CD4-positive, alpha-beta T cell treated with Interleukin-21 for 1 hour (primary cell): ENCODE measurements at places on chromosomes 6 and 20.

DNA sequence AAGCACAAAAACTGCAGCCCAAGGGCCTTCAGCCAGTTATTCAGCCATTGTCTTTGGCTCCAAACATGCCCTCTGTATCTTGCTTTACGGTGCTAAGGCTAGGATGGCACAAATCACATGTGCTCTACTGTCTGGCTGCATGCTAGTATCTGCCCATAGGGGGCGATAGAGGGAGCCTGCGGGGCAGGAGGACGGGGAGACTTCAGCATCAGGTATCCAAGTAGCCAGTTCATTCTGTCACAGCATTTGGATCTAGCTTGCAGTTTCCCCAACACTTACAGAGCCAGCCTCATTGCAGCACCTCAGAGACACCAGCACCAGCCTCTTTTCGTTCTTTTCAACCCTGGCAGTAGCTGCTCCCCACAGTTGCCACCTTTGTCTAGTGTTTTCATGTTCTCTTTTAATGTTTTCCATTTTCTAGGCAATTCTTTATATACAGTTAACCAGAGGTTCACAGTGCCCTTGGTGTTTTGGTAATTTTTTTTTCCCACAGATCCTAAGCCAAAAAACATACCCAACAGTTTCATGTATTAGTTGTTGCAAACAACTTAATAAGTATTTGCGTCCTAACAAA is 705.9 kb downstream of the PTPRT start:
- no peak for DNase-seq

GRCh38 chr6:144478483-144478882 is 193.3 kb downstream of the UTRN start:
- DNase-seq = no peak

DNA sequence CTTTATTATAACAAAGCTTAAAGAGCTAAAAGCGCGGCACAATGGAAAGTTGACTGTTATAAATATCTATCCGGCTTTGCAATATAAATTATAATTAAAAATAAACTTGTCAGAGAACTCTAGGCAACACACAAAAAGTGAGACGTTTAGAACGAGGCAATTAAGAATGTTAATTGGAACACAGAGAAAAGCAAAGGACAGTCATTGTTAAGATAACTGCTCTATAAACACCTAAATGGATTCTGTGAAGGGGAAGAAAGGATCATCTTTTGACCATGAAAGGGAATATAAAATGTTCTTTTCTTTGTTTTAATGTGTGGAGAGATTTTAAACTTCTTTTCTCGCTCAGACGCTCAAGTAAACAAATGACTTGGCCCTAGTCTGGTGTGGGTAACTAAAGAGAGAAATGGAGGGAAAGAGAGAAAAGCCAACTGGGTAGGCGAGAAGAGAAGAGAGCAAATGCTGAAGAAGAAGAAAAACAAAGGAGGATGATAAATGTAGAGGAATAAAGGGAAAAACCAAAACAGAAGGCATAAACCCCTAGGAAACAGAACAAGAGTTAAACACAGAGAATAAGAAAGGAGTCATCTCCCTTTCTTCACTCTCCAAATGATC is 9.3 kb upstream of the SALL4 start:
- DNase-seq = no peak

DNA sequence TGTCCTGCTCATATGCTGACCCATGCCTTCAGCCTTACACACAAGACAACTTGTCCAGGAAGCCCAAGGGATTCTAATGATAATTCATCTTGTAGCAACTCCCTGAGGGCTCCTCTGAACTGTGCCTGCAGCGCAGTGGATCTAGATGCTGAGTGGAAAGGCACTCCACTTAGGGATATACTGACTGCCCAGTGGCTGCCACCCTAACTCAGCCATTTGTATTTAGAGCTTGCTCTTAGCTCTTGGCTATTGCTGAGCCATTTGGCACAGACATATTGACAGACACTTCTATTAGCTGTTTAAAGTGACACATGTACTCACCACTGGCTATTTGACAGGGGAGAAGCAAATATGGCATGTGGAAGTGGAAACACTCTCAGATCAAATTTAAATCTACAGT is 278.3 kb upstream of the SGK1 start:
- no peak for DNase-seq

DNA sequence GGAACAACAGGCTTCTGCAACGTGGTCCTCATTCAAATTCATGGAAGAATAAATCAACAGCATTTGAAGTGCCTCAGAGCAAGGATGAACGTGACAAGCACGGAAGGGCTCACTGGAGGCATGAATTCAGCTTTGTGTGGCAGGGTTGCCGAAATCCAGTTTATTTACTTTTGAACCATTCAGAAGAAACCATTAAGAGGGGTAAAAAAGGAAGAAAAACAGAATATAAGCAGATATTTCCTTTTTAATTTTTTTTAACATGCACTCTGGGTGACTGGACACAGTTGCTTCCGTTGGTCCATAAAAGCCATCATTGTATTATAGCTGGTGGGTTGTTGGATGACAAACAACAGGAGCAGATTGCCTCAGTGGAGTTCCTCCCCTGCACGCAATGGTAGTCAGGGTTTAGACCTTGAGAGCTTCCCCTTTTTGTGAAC is 17.3 kb upstream of the SNRPB2 start:
- no peak for DNase-seq

DNA sequence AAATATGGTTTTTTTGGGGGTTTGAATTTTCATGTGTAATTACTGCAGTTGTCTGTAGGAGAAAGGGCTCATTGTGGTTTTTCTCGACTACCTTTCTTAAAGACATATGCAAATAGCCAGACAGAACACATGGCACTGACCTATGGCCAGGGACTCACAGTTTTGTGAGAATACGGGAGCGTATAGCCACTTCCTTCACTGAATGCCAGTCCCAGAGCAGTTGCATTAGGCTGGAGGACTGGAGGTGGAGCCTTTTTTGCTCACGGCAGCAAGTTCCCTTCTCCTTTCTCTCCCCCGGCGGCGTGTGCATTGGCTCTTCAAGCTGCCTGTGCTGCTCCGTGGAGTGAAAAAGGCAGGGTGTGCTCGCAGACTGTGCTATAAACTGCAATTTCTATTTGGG is 114.9 kb downstream of the AKAP7 start:
- no peak for DNase-seq

- DNase-seq = peak; percentile 97
Observed at GRCh38 chr6:38702558-38703397, at the start of gene GLO1. GLO1 (minus strand) TSS chr6:38703145; CDS start chr6:38703054, 91 bp downstream.

DNA sequence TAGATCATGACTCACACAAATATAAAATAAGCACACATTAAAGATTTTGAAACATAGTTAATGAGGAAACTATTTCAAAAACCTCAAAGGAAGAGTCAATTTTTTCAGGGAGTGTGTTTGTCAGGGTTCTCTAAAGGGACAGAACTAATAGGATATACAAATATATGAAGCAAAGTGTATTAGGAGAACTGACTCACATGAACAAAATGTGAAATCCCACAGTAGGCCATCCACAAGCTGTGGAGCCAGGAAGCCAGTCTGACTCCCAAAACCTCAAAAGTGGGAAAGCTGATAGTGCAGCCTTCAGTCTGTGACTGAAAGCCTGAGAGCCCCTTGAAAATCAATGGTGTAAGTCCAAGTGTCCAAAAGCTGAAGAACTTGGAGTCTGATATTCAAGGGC is 898.0 kb upstream of the EYS start:
- no peak for DNase-seq

DNA sequence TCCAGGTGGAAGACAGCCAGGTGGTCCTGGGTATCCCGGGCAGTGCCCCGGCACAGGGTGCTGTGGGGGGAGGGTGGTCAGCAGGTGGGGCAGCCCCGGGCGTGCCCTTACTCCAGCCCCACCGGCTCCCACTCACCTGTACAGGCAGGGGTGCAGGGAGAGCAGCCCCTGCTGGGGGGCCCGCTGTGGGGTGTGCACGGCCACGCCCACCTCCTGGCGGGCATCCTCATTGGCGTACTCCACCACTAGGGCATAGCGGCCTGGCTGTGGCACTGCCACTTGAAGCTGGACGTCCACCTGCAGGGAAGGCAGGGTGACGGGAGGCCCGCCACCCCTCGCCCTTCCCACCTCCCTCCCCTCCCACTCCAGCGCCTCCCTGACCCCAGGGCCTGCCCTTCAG is 29.6 kb downstream of the ADRM1 start:
- DNase-seq = no peak

DNA sequence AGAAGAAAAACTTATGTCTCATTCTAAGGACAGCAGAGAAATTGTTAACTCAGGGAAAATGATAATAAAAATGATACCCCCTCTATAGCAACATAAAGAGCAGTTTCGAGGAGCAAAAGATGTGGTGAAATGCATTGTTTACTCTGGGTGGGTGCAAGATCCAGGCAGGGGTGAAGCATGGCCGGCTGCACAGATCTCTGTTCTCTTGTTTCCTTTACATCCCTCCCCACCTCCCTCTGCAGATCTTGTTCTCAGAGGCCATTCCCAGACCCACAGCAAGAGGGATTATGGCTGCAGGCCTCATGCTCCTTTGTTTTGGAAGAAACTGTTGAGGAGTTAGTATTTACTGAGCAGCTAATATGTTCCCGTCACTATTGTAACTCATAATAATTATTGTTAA is 1.8 kb downstream of the BTN3A1 start:
- DNase-seq = no peak

- DNase-seq = no peak
Observed at GRCh38 chr6:34521463-34522285, 34.5 kb downstream of the SPDEF start.

DNA sequence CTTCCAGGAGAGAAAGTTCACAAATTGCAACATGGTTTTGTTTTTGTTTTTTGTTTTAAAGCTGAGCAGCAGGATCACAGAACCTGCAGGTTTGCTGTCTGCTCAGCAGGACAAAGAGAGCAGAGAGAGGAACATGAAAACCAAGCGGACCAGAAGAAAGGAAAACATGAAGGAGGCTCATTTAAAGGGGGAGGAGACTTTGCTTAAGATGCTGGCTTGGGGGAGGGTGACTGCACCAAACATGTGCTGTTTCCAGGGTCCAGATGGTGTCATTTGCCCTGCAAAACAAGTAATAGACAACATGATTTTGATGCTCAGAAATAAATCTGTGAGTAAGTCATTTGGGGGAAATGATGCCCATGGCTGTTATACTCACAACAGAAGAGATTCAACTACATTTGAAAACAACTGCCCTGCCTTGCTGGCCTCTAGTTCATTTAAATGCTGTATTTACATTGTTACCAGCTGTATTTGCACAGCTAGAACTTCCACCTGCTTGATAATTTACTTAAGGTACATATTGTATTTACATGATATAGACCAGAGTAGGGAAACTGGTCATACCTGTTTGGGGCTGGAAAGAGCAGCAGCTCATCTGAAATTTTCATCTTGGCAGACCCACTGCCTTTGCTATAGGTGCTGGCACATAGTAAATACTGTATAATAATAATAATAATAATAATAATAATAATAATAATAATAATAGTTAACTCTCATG is 32.2 kb upstream of the CHD6 start:
- no peak for DNase-seq

- peak; percentile 58 for DNase-seq
Observed at GRCh38 chr20:53842301-53843099, 227.9 kb downstream of the BCAS1 start.

DNA sequence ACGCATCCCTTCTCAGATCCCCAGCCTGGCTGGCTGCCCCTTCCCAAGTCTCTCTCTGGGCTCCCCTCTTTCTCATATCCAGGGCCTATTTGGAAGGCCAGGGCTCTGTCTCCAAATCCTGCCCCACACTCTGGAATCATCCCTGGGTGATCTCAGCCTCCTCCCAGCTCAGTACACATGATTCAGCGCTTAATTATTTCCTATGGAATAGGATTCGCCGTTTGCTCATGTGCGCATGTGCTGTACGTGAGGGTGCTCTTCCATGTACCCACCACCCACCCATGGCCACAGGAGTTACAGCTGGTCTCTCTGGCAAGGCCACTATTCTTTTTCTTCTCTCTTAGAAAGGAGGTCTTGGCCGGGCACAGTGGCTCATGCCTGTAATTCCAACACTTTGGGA is 81.7 kb upstream of the FOXP4 start:
- no peak for DNase-seq

DNA sequence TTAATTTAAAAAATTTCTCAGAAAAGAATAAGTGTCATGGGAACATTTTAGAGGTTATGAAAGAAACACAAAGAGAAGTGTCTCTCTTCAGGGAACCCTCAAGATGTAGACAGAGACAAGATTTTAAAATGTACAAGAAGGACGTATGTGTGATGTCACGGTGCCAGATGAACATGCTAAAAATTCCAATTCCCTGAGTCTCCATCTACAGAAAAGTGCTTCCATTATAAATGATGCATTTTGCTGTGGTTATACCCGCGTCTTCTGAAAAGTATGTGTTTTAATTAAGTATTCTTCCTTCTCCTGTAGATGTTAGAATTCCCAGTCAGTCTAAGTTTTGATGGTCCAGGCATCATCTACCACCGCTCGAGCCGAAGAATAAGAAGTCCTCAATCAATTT is 489.1 kb downstream of the PREX1 start:
- DNase-seq = no peak
